8988T (cell line): ENCODE measurements at places on chromosomes 12 and 14.

DNA sequence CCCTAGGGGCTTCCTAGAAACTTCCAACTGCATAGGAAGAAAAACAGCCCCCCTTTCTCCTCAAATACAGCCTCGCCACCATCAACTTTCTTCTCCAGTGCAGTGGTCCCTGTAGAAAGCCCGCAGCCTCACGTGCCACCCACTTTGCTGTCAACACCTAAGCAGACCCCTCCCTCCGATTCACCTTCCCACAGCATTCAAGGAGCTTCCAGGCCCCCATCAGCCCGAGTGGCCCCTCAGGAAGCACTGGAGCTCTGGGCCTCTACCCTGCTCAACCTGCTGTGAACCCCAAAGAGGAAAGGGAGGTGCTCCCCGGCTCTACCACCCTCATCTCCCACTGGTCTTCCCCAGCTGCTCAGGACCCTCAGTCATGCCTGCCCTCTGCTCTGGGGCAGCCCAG, 55.0 kb downstream of the RNF34 start:
- no peak for DNase-seq

- no peak for DNase-seq
These were observed 22.5 kb downstream of the SDS start for GRCh38 chr12:113381220-113381619.

GRCh38 chr12:124057691-124058090, 84.7 kb downstream of the ZNF664 start:
- no peak for DNase-seq

GRCh38 chr14:97543816-97544215, 746.6 kb downstream of the VRK1 start:
- DNase-seq: no peak

GRCh38 chr12:103279444-103279843, 216.3 kb downstream of the C12orf42 start:
- DNase-seq: no peak

DNA sequence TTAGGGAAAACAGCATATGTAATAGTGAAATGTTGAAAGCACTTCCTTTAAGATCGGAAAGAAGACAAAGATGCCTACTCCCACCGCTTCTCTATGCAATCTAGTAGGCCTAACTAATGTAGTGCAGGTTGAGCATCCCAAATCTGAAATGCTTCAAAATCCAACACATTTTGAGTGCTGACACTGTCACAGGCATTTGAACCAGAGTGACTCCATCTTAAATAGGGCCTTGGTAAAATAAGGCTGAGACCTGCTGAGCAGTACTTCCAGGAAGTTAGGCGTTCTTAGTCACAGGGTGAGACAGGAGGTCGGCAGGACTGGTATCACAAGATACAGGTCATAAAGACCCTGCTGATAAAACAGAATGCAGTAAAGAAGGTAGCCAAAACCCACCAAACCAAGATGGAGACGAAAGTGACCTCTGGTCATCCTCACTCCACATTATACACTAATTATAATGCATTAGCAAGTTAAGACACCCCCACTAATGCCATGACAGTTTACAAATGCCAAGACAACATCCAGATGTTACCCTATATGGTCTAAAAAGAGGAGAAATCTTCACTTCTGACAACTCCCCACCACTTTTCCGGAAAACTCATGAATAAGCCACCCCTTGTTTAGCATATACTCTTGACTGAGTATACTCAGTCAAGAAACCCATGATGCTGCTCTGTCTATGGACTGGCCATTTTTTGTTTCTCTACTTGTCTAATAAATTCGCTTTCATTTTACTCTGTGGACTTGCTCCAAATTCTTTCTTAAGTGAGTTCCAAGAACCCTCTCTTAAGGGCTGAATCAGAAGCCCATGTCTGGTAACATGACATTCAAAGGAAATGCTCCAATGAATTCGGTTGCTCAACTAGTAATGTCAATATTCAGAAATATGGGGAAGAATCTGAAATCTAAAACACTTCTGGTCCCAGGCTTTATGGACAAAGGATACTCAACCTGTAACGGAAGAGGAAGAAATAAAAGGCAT, 47.1 kb upstream of the MTERF2 start:
- no peak for DNase-seq

DNA sequence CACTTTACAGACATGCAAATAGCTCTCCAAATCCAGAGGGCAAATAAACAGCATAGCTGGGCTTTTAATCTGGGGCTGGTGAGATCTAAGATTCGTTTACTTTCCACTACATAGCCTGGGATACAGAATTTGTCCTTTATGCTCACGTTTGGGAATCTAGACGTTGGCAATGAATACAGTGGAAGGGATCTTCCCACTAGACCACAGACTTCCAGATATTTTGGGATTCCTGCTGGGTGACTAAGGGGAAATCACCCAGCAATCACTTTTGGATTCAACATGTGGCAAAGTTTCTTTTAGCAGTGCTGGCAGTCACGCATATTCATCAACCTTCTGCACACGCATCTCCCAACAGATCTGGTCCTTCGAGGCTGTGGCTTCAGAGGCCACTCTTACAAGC, 23.5 kb downstream of the APPL2 start:
- DNase-seq: no peak

DNA sequence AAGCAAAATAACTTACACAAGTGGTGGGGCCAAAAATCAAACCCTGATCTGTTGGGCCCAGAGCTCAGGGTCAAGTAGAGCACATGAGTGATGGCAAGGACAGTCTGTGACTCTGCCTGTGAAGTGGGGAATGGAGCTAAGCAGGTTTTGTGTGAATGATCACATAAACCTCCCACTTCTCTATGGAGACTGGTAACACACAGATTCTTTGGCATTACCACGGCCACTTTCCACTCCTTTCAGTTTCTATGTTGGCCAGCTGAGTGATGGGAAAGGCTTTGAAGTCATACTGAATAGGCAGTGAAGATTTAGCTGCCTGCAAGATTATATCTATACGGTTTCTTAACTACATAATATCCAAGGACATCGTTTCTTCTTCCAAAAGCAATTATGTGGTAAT, 97.9 kb downstream of the ARMH4 start:
- no peak for DNase-seq

DNA sequence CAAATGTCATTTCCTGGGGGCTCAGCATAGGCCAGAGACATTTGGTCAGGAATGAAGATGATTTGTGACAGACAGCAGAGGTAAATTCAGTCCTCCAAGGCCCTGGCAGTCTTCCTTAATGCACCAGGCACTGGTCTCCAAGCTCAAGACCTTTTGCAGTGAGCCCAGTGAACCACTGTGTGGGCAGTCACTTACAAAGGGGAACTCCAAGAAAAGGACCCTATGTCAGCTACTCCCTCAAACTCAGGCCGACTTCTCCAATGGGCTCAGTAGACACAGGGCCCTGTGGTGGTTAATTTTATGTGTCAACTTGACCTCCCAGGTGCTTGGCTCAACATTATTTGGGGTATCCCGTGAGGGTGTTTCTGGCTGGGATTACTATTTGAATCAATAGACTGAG, 29.3 kb upstream of the PLEK2 start:
- no peak for DNase-seq

DNA sequence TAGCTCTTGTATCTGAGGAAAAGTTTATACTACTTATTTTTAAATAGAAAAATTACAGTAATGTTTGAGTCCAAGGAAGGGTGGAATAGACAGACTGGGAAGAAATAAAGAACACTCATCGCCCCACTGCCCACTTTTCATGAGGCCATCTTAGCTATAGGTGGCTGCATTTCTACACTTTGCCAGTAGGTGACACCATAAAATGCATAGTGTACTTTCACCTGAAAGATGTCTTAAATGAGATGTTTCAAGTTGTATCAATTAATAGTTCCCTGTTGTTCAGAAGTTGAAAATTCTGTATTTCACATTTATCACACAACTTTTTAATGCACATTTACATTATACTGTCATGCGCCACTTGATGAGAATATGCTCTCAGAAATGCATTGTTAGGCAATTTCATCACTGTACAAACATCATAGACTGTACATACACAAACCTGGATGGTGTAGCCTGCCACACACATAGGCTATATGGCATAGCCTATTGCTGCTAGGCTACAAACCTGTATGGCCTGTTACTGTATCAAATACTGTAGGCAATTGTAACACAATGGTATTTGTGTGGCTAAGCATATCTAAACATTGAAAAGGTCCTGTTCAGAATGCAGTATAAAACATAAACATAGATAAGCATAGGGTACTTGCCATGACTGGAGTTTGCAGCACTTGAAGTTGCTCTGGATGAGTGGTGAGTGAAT, 27.6 kb downstream of the PMCH start:
- no peak for DNase-seq

DNA sequence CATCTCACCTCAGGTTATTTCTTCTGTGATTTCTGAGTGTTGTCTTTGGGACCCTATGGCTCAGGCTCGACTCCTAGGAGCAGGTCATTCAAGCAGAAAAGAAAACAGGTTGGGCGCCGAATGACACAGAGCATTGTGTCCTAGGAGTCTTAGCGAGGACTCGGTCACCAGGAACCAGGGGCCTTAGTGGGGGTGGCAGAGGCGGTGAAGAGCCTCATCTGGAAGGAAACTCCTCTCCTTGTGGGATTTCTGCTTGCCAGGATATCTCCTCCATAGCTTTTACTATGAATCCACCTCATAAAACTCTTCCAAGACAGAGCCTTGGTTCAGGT, 630 bp downstream of the PLEKHH1 start:
- DNase-seq: no peak

DNA sequence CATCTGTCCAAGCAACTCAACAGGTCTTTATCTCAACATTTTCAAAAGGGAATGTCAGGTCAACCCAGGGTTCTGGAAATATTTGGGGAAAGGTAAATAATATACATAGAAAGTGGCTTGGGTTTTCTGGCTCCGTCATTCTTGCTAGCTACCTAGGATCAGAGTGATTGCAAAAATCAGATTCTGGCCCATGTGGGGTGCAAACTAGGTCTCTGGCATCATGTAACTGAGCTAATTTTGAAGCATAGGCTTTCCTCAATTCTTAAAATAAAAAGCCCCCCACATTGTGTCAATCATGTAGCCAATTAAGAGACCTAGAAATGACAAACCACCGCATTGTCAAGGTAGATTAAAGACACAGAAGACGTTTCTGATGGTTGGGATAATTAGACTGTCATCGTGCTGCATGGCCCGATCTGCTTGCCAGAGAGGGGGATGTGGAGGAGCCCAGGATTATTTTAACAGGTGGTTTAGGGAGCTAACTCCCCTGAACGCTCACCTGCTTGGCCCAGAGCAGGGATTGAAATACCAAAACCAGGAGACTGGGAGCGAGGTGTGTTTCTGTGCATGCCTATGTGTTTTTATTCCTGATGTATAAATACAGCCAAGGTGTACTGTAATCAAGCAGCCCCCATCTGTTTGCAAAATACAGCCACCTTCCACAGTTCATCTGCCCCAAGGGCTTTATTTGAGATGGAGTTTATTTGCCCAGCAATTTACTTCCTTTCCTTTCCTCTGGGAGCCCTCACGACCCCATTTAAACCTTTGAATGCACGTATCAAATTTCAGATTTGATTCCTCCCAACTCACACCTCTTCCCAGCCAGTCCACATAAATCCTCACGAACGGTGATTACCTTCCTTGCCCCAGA, 189.5 kb downstream of the TTC8 start:
- no peak for DNase-seq

- DNase-seq: no peak
These were observed 149.1 kb upstream of the FLRT2 start for GRCh38 chr14:85380881-85381280.

- no peak for DNase-seq
These were observed 12.0 kb upstream of the SLC2A14 start for GRCh38 chr12:7884689-7885088.

- no peak for DNase-seq
These were observed 23.3 kb upstream of the CCER1 start for GRCh38 chr12:90978117-90978770.

GRCh38 chr14:92645841-92646478, 102.5 kb downstream of the LGMN start:
- no peak for DNase-seq

- DNase-seq: no peak
These were observed 60.4 kb downstream of the NIN start for GRCh38 chr14:50770586-50770985.

- DNase-seq: no peak
These were observed 12.4 kb downstream of the CALM1 start for GRCh38 chr14:90409209-90409730.

DNA sequence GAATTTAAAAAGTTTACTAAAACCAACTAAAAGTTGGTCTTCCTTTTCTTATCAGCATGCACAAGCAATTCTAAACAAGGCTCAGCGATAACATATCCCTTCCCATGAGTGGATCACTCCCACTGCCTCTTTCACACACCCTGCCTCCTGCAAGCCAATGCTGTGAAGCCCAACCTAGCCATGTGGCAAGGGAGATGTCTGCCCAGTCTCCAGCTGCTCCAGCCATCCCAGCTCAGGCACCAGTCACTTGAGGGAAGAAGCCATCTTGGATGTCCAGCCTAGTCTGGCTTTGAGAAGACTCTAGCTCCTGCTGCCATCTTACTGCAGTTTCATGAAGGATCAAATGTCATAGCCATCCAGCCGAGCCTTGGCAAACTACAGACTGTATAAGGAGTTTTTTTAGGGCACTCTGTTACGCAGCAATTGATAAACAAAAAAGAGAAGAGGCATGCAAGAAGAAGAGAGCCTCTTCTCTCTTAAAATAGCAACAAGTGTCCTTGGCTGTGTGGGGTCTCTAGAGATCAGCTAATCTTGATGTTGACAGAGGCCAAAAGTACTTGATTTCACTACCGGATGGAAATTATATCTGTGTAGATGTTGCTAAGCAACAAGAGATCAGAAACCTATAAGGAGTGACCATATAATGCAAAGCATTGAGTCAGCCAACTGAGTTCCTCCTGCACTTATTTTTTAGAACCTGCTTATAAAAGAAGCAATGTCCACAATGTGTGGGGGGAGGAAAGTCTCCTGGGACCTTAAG, 108.9 kb downstream of the PTCSC3 start:
- DNase-seq: no peak

DNA sequence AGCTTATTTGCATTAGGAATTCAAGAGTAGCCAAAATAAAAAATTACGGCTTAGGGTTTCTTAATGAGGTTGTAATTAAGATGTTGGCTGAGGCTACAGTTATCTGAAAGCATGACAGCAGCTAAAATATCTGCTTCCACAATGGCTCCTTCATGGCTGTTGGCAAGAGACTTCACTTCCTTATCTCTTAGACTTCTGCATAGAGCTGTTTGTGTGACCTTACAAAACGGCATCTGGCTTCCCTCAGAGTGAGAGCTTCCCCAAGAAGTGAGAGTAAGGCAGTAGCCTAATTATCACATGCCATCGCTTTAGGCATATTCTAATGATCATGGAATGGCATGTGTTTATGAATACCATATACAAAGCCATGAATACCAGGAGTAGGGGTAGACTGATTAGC, 57.6 kb downstream of the CCDC59 start:
- no peak for DNase-seq
